Trophoblast cell (in vitro differentiated cells and primary cell): ENCODE measurements at places on chromosomes 3 and 15.

- peak; percentile 44 for DNase-seq
Measured at GRCh38 chr15:82047453-82048400, 1.9 kb upstream of the MEX3B start.

DNA sequence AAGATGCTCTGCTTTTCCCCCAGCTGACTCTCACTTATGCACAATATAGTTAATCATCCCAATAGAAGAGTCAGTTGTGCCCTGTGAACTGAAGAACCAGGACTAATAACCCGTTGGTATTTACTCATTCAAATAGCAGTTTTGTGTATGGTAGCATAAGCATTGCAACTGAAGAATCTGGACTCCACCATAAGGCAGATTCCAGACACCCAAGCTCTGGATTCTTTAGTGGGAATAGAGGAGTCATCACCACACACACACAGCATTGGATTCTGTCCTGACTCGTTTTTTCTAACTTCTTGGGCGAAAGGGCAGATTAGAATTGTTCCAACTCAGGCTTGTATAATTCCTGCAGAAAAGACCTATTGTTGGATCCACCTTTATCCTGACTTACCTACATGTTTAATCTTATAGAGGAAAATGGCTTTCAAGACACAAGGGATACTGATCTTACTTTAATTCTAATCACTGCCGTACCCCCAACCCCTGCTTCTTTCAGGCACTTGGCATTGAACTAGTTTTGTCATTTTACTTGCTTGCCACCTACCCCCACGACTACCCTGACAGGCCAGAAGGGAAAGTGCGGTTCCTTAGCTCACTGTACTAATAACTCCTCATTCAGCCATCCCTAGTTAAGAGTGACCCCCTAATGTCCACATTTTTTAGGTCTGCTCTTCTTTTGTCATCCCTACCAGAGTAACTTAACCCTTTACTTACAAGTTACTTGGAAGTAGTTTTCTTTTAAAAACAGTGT lies 42.3 kb downstream of the NKIRAS1 start:
- peak; percentile 77 for DNase-seq

DNA sequence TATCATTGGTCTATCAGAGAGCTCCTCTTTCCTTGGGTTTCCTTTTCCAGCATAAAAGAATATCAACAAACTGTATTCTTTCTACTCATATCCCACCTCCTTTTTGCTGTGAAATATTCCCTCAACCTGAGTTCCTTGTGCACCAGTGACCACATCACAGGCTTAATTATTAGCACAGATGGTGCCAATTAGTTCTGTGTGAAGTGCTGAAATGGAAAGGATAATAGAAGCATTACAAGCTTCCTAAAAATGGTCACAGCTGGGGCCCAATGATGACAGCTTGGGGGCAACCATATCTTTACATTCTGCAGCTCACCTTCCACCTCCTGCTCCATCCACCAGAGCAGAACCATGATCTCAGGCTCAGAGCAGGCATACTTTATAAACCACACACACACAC lies 84.6 kb downstream of the ANO10 start:
- DNase-seq = no peak

- no peak for DNase-seq
Measured at GRCh38 chr3:192022412-192022811, 561.4 kb downstream of the PYDC2 start.

GRCh38 chr3:192005989-192006388 lies 545.0 kb downstream of the PYDC2 start:
- DNase-seq = no peak

GRCh38 chr3:171195686-171196085 lies 169.2 kb upstream of the SLC2A2 start:
- no peak for DNase-seq

DNA sequence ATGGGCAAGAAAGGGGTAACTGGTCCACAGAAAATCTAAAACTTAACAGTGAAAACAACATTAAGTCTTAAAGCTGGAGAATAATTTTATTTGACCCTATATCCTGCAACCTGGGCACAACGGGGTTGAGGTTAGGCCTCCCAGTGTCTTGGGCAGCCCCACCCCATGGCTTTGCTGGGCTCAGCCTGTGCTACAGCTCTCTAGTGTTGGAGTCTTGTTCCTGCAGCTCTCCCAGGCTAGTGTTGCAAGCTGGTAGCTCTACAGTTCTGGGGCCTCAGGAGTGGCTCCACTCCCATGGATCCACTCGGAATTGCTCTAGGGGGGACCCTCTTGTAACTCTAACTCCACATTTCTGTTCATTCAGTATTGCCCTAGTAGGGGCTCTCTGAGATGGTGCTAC lies 24.9 kb upstream of the GNB4 start:
- no peak for DNase-seq

DNA sequence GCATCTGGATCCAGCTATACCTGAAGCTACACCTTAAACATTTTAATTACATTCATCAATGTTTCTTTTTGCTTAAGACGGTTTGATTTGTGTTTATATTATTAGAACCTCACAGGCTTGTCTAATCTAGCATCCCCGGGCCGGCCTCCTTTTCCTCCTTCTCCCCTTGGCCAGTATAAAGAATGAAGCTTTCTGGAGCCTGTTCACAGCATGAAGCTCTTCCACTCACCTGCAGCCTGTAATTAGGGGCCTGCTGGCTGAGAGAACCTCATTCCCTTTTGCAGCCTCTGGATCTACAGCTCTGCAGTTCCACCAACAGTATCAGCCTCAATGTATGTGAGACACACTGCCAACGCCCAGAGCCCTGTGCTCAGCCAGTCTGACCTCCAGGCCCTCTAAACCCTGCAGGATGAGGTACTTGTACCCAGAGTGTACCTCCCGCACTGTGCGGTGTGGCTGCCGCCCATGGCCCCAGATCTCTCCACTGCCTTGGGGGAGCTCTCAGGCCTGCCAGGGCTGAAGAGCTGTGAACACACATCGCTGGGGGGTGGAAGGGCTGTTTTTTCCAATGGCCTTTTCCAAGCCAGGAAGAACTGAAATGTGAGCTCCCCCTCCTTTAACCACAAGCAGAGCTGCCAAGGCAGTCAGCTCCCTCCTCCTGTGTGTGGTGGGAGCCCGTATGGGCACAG lies 114.7 kb upstream of the ALDH1A3 start:
- DNase-seq = no peak

- DNase-seq = peak; percentile 23
Measured at GRCh38 chr15:66563126-66563525, 2.7 kb downstream of the LCTL start.

DNA sequence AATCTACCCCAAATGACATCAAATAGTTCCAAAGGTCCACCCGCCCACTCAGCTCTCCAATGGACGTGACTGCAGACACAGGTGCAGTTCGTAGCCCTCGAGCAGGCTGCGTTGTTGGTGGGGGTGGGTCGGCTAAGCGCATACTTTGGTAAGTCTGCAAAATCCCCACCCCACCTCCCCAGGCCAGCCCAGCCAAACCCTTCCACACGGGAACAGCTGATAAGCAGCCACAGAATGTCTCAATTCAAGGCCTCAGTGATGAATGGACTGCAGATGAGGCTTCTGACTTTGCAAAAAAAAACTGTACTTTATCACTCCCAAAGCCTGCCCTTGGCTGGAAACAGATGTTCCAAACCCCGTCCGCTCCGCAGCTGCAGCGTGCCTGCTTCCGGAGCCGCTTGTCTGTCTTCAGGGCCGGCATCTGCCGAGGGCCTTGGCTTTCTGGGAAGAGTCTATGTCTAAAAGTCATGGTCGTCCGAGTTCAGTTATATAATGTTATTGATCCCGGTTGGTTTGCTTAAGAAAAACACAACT lies 38.2 kb downstream of the PCSK6 start:
- peak; percentile 59 for DNase-seq

DNA sequence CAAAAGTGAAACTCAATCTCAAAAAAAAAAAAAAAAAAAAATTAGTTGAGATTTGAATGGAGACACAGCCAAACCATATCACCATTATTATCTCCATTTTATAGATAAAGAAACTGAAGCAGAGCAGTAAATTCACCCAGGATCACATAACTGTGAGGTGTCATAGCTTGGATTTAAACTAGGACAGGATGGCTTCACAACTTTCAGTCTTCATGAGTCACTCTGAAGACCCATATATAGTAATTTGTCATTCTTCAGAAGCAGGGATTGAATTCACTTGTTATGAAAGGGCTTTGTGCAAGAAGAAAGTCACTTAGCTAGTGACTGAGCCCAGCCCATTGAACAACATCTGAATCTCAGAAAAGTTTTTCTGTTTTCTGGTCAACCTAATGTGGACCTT lies 60.5 kb upstream of the LRIG1 start:
- DNase-seq = no peak

- DNase-seq = no peak
Measured at GRCh38 chr15:48046813-48047438, 73.9 kb upstream of the SLC24A5 start.
